ENCODE measurements at places on chromosomes 4 and X.
A peak's percentile ranks its signal among the peaks of the same experiment; 100 is the strongest.

GRCh38 chr4:160316036-160316435, 1213.2 kb downstream of the RAPGEF2 start:
- no peak for DNase-seq

- no peak for DNase-seq
These were observed 55.7 kb downstream of the AFF1 start for GRCh38 chr4:86990510-86990909.

DNA sequence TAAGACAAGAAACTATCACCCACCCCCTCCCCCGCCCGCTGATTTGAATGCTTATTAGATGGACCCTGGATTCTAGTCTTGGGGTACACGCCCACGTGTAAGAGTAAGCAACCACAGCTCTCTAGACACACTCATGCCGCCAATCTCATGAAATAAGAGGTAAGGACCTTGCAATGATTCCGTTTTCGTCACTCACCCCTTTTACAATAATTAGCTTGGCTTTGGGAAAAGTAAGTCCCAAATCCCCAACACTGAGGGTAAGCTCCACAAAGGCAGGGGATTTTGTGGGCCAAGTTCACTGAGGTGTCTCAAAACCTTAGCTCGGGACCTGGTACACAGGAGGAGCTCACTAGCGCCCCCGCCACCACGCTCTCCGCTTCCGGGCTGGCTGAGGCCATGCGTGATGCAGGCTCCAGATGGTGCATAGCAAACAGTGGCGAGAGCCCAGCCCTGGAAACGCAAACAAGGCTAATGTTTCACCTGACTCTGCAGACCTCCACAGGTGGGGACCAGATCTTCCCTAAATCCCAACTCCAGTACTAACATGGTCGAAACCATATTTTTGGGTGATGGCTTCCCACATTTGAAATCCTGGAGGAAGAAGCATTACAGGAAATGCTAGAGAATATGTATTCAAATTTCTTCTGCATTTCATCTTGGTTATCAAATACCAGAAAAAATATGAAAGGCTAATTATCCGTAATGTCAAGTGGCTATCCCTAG, 4.1 kb downstream of the PLAC8 start:
- peak; percentile 75 for DNase-seq

- no peak for DNase-seq
These were observed 5.8 kb downstream of the TAFAZZIN start for GRCh38 chrX:154417157-154417556.

- DNase-seq: no peak
These were observed 60.6 kb downstream of the ELOVL6 start for GRCh38 chr4:110137829-110138228.

DNA sequence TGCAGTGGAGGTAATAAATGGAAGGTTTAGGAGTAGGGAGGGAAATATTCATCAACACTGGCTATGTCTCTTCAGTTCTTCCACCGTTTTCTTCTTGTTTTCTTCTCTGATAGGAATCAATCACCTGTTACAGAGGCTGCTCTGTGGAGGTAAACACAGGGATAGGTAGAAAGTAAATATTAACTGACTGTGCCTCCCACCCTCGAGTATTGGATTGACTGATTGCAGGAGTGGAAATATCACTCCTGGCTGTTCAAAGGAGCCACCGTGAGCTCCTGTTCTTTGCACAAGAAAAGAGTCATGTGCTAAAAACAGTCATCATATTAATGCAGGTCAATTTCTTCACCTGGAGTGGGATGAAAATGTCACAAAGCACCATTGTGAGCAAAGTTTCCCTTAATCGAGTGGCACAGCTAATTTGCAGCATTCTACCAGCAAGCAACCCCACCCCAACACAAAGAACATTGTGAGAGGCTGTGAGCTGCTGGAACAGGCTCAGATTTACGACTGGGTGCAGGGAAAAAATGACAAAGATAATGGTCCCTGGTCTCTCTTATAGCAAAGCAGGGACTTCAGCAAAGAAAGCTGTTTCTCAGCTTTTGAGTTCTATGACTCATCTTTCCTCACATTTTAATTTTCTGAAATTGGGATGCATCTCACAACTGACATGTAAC, 113.7 kb upstream of the TSPAN5 start:
- no peak for DNase-seq

All from GF-D8 (cell line).